Fibroblast of skin of left biceps (primary cell): ENCODE measurements at places on chromosomes 2 and 18.

DNA sequence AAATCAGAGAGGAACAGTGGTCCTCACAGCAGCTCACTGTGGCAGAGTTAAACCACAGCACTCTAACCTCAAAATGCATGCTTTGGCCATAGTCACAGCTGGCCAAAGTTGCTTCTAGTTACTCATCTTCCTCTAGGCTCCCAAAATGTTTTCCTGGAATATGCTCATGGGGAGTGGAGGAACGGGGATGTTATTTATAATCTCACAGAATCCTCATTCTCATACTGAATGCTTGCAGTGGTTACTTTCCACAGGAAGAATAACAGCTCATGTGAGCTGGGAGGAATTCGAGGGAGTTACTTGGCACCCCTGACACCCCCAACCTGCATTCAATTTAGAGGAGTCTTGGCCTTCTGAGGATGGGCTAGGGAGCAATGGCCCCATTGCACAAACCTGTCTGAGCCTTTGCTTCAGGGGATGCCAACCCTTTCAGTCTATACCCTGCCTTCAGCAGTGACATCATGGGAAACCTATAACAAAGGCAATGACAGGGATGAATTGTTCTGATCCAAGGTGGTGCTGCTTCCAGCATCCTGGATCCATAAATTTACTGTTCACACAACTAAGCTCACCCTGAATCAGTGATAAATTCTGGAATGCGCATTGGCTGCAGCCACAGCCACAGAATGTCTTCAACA lies 22.4 kb upstream of the CCBE1 start:
- peak; percentile 79 for DNase-seq

- no peak for DNase-seq
Observed at GRCh38 chr2:64601785-64602391, 51.8 kb downstream of the SERTAD2 start.

DNA sequence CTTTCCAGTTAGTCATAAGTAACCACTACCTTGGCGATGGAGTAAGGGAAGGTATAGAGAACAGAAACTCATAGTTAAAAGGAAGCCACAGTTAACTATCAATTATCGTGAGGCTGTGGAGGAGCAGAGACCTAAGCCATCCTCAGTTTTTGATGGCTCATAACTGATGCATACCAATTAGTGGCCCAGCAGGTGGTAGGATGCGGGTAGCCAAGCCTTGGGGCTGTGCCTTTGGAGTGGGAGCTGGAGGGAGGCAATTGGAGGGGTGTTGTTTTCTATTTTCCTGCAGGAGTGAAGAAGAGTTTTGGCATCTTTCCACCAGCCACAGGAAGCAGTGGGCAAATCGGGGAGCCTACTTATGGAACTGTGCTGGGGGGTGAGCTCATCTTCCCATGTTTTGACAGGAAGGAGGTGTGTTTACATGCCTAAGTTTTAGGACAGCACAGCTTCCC lies 194.8 kb downstream of the TPGS2 start:
- DNase-seq = no peak

- no peak for DNase-seq
Observed at GRCh38 chr18:2894131-2894840, 47.5 kb downstream of the EMILIN2 start.

GRCh38 chr2:161166538-161167409 lies 6.5 kb downstream of the TANK start:
- no peak for DNase-seq

GRCh38 chr18:27797484-27797883 lies 379.4 kb downstream of the CDH2 start:
- DNase-seq = no peak

GRCh38 chr2:62112179-62112578 lies 83.7 kb upstream of the B3GNT2 start:
- DNase-seq = no peak

DNA sequence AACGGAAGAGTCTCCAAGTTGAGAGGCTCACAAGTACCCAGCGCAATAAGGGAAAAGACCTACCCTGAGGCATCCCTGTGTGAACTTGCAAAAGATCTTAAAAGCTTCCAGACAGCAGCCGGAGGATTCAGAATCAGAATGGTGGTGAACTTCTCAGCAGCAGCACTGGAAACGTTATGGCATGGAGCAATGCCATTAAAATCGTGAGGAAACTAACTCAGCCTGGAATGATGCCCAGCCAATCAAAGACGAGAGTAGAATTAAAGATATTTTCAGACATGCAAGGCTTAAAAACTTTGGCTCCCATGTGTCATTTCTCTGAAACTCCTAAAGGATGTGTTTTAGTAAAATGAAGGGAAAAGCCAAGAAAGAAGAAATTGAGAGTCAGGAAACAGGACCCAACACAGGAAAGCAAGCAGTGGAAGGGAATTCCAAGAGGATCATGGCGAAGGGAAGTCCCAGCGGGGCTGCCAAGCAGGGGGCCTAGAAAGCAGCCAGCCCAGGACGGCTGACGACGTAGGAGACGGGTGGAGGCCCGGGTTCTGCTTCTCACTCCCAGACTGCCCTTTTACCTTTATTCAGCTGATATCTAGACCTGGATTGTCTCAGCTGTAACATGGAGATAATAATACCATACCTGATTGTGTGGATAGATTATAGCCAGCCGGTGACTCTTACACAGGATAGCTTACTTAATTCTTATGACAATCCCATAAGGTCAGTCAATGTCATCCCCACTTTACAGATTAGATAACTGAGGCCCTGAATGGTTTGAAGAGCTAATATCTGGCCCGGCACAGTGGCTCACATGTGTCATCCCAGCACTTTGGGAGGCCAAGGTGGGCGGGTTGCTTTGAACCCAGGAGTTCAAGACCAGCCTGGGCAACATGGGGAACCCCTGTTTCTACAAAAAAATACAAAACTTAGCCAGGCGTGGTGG lies 92.8 kb downstream of the ASAP2 start:
- no peak for DNase-seq

DNA sequence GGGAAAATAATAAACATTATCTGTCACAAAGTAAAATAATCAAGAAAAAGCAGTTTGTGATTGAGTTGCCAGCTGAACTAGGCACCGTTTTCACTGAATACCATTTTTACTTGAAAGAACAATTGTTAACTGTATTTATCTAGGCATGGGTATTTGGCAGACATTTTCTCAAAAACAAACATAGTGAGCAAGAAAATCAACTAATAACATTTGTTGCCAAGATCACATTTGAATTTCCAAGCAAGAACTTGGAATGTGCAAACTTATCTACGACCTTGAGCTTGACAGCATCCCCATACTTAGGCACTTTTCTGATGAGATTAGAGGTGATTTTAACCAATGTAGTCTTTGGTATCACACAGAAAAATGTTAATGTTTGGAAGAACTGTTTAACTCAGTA lies 16.7 kb downstream of the SS18 start:
- DNase-seq = no peak

- no peak for DNase-seq
Observed at GRCh38 chr2:54394392-54394791, 61.7 kb upstream of the SPTBN1 start.

DNA sequence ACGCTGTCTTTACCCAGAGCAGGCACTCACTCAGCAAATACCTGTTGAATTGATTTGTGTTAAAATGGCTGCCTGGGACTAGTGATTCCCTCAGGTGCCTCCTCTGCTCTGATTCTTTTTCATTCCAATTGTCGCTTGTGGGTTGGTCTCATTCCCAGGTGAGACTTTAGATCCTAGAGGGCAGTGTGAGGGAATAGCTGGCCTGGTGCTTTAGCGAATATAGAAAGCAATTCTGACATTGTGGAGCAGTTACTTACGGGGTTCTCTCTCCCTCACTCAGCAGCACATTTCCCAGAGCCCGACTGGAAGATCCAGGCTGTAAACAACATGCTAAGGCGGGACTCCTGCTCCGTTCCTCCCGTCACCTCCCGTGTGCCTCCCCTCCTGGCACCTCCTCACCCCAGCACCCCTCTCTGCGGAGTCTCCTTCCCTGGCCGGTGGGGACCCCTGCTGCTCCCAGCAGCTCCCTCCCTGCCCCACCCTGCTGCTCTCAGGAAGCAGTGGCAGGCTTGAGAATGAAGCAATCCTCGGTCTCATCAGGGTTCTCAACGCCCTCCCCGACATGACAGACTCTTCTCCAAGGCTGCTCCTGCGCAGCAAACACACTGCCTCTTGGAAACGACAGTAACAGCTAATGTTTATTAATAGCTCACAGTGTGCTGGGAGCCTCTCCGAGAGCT lies 26.9 kb downstream of the CELF4 start:
- DNase-seq = no peak

GRCh38 chr18:13712400-13713131 lies 13.8 kb downstream of the FAM210A start:
- no peak for DNase-seq

DNA sequence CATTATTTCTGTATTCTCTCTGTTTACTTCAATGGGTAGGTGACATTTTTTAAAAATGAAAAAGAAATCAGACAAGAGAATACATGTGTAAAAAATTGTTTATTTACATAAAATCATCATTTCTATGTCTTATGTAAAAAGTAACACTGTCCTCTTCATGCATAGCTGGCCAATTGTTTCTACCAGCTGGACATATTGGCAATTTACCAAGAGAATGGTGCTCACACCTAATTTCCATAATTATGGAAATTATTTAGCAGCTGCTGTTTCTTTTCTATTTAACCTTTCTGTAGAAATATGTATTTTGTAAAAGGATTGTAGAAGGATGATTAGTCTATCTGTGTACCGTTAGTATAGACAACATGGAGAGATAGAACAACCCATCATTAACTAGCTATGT lies 791.9 kb downstream of the TRIB2 start:
- no peak for DNase-seq

GRCh38 chr2:48567671-48568070 lies 37.7 kb downstream of the STON1 start:
- peak; percentile 44 for DNase-seq

DNA sequence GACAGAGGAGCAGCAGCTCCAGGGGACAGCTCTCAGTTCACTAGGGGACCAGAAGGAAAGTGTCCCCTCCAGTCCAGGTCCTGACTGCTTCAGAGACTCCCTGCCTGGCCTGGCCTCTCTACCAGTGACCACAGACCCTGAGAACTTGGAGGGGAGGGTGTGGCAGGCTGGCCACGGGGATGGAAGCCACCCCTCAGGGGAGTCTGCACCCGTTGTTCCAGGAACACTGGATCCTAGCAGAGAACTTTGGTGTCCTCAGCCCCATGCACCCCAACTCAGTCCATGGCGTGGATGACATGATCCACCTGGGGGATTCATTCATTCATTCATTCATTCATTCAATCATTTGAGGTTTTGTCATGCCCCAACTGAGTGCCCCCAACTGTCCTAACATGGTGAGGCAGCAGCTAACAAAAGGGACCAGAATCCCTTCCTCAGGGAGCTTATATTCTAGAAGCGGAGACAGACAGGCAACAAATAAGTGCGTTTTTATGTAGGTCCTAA lies 31.9 kb downstream of the MYO7B start:
- DNase-seq = no peak

DNA sequence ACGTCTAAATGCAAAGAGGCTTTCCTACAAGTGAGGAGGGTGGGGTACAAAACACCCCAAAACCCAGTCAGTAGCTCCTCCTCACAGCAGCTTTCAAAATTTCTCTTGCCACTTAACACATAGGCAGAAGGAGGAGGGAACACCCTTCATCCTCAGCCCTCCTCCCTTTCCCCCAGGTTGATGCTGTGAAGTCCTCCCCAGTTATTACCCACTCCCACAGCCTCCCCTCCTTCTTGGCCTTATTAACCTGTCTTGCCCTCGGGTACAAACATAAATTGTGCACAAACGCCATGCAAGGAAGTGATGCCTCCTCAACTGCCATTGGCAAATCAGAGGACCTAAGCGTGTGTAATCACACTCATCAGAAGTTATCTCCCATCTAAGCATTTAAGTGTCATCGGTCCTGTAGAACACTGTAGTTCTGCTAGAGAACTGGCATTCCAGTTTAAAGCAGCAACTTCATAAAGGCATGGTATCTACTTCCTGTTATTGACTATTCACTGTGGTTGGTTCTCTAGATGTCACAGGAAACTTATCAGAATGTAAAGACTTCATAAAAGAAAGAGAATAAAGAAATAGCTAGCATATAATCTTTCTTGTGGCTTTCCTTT lies at the start of gene DSC1:
TSS of gene DSC1 (minus strand) at position 32 of the 611 bp plus-strand sequence. CDS start 262 bp downstream, outside the sequence.
- no peak for DNase-seq

DNA sequence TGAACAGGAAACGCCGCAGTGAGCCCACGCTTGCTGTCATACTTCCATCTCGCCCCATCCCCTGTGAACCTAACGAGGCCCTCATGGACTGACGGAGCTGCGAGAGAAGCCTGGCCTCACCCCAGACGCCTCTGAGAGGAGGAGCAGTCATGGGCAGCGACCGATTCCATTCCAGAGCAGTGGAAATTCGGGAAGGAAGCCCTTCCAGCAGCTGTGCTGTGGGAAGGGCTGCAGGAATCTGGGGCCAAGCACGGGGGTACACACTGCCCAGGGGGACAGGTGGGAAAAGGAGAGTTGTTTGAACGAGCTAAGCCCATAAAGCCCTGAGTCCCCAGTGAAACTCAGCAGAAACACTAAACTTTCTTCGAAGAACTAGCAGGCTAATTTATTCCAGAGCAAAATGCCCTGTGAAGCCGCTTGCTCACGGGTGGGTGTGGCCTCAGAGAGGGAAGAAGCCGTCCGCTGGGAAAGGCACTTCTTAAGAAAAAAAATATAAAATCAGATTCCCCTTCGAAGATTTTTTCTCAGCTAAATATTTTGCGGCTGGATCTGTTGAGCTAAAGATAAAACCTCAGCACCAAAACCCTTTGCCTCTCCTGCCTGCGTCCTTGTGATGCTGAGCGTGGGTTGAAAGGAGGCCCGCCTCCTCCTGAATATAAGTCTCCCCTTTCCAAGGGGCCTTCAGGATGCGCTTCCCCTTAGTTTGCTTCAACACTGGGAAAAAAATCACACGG lies 38.2 kb downstream of the ANKMY1 start:
- no peak for DNase-seq

GRCh38 chr18:23502516-23503037 lies 734 bp upstream of the RMC1 start:
- DNase-seq = no peak

DNA sequence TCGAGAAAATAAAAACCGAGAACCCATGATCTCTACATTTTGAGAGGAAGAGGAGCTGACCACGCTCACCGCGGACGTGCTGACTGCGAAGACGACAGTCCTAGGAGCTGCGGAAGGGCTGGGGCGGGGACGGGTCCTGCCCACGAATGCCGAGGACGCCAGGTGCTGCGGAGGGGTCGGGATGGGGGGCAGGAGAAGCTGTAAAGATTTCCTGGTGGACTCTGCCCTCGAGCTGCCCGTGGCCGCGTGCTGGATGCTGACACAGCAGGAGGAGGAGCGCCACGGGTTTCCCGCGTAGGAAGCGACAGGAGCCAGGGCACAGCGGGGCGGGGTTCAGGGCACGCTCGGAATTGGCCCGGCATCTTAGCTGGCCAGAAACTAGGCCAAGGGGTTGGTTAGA lies 22.2 kb downstream of the ZSCAN30 start:
- DNase-seq = no peak

DNA sequence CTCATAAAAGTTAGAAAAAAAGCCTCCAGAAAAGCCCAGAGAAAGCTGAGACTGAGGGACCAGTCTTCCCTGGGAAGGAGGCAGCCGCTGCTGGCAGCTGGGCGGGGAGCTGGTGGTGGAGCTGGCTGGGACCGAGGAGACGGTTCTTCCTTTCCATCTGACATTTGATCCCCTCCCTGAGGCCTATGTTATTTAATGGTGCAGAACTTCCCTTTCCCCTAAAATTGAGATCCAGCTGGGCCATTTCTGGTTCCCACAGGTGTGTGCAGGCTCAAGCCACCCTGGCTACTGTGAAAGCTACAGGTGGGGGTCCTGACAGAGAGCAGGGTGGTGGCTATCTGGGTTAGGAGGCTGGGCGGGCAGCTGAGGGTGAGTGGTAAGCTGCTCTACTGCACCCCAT lies 81.5 kb upstream of the FZD7 start:
- no peak for DNase-seq

- DNase-seq = no peak
Observed at GRCh38 chr18:46939998-46940571, 22.7 kb downstream of the KATNAL2 start.
